NCI-H510A treated with DMSO at 0.1 percent for 48 hours (cell line): ENCODE measurements at places on chromosomes 7 and 10.

GRCh38 chr7:4882169-4883032, 1.1 kb downstream of the RADIL start:
- no peak for DNase-seq

- DNase-seq = no peak
These were observed 110.5 kb downstream of the SVIL start for GRCh38 chr10:29524294-29524693.

DNA sequence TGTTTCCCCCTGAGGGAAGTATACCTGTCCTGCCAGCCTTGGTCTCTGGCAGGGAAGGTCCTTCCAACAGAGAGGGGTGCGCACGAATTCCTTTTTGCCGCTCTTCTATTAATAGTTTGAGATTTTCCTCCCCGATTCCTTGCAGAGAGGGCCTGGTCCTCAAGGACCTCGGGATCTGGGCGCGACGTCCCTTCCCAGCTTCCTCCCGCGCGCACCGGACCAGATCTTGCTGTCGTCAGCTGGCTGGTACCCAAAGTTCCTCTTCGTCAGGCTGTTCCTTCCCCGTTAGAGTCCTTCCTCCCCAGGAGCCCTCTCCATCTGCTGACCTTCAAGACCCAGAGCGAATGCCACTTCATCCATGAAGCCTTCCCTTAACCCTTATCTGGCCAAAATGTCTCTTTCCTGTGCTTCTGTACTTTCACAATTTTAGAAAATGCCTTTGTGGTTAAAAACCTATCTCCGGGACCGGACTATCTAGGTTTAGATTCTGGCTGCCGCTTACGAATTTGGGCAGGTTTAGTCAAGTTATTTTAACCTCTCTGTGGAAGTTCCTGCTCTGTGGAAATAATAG, 851 bp upstream of the GOT1 start:
- DNase-seq = peak; percentile 84

DNA sequence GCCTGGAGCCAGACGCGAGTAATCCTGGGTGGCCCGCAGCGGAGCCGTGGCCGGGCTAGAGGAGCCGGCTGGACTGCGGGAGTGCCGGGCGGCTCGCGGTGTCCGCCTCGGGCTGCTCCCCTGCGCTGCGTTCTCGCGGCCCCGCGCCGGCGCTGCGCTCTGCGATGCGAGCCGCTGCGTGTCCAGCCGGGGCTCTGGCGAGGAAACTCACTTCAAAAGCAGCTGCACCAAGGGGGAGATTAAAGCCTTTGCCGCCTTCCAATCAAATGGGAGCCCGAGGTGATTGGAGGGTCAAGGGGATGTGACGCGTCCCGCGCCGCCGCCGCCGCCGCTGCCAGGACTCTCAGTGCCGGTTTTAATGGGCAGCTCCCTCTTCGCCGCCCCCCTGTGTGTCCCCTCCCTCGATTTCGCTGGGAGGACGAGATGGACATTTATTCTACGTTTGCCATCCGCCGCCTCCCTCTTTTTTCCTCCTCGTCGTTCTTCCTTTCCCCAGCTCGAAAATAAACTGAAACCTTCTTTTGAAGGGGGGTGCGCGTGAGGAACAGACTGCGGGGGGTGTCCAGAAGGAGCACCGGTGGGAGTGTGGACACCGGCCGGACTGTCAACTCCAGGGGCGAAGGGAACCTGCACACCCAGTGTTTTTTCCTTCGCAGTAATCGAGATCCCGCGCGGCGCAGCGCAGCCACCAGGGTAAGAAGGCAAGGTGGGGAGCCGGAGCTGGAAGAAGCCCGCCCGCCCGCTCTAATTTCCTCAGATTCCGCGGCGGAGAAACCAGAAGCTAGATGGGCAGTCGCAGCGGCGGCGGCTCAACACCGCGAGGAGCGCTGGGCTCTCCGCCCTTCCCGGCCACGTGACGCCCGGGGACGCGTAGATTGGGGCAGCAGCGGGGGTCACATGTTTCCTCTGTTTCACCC, at the start of gene ZNF503:
TSS of gene ZNF503 (minus strand) at position 196 of the 917 bp plus-strand sequence. CDS start 345 bp downstream, outside the sequence.
- peak; percentile 96 for DNase-seq
